ENCODE measurements at places on chromosomes 2 and 18.

DNA sequence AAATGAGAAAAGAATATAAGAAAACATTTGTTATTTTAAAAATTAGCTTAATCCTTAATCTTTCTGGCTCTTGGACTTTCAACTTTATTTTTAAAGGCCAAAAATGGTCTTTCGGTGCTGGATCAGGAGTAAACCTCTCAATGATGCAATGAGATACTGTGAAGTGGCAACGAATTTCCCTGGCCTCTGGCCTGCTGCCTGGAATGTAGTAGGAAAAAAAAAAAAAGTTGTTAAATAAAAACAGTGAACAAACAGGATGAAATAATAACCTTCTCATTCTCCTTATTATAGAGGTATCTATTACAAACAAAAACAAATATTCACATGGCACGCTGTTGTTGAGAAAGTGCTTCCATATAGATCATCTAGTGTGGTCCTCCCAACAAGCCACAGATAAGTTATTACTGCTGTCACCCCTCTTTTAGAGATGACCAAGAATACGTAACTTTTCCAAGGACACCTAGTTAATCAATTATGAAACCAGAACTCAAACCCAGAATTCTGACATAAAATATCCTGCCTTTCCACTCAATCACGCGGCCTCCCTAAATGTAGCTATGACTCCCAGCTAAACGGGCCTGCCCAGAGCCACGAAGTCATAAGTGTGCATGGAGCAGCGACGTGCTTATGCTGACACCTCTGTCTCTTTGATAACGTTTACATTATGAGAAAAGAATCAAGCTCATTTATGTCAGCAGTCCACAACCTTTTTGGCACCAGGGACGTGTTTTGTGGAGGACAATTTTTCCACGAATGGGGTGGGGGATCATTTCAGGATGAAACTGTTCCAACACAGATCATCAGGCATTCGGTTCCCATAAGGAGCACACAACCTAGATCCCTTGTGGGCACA is 170.9 kb downstream of the BCL2 start:
- no peak for DNase-seq

GRCh38 chr18:57128220-57128932 is 18.5 kb upstream of the BOD1L2 start:
- DNase-seq: no peak

DNA sequence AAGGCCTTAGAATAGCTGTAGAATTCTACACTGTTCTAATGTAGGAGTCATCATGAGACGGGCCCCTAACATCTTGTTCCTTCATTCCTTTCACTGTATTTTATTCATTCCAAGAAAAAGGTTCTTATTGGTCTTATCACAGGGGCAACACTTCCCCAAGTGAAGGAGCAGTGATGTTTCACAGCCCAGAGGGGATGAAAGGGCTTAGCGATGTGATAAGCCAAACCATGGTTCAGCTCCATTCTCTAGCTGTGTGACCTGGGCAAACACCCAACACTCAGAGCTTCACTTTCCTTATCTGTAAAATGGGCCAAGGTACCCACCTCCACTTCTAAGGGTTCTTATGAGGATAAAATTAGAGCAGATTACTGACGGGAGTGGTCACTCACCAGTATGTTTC is 25.4 kb upstream of the HS6ST1 start:
- DNase-seq: no peak

DNA sequence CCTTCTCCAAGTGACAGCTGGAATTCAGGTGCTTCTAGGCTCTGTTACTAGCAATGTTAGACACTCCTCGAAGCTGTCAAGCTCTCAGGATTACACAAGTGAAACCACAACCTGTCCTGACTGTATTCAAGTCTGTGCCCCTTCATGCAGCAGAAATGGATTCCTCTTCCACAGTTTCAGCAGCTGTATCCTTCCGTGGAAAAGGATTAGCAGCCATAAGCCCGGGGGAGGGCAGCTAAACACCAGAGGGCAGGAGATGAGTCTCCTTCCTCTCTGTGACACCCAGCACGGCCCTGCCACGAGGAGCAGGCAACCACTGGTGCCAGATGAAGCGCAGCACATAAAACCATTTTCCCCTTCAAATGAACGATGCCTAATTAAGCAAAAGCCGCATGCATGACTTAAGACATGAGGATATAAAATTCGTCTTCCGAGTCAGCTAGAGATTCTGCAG is 1.2 kb downstream of the ST3GAL5 start:
- DNase-seq: peak; percentile 64

DNA sequence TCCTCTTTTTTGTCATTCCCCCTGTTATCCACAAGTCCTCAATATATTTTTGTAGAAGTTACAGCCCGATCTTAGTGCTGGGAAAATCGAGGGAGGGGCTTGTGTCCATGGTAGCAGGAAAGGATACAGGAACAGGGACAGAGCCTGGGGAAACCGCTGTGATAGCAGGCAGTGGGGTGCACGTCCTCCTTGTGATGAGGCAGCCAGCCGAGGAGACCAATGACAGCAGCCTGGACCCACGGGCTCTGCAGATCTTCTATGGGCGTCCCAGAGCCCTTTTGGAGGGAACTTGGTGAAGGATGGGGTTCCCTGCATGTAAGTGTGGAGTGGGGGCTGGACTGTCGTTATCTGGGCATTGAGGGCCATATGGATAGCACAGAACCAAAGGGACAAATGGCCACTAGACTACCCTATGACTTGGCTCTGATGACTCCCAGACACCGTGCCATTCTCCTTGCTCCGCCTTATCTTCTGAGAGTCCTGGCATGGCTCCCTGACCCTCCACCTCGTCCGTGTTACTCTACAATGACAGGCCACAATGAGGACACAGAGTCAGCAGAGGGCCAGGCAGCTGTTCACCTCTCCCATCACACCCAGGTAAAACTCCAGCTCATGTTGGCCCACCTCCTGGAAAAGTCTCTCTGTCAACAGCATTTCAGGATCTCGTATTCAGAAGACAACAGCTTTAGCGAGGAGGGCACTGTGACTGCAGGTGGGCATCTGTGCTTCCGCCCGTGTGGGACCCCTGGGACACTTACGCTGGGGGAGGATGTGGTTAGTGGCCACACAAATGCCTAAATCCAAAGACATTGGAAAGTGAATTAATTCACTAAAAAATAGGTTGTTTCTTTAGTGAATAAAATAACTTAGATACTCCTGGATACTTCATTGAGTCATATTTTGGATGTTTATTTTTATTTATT is 100.1 kb downstream of the VAPA start:
- no peak for DNase-seq

DNA sequence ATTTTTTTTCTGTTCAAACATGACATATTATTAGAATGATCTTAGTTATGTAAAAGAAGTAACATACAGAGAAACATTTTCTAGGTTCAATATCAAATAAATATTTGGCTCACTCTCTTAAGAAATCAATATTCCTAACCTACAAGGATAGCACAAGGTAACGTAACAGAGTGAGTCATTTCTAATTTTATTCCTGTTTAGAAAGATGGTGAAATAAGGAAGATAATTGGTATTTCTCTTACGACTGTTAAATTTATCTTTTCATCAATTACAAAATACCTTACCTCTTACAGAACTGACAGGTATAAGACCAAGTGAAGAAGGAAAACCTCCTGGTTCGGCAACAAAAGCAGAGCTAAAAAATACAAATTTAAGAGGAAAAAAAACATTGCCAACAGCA is 45.1 kb downstream of the PRELID3A start:
- no peak for DNase-seq

DNA sequence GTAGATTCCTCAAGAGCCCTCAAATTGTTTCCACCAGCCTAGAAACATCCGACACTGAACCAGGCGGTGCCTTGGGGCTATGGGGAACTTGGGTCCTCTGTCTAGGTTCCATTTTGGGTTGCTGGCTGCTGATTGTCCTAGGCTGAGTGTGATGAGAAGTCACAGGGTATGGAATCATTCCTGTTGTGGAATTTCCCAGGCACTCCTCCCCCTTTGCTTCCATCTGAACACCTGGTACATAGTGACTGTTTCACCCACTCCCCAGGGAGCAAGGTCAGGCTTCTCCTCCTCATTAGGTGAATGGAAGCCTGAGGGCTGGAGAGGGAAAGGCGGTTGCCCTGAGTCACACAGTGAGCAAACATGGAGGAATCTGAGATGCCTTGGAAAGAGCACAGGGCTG is 4.5 kb downstream of the KIF3C start:
- peak; percentile 80 for DNase-seq

GRCh38 chr18:45962866-45963265 is 4.3 kb downstream of the EPG5 start:
- DNase-seq: peak; percentile 90

DNA sequence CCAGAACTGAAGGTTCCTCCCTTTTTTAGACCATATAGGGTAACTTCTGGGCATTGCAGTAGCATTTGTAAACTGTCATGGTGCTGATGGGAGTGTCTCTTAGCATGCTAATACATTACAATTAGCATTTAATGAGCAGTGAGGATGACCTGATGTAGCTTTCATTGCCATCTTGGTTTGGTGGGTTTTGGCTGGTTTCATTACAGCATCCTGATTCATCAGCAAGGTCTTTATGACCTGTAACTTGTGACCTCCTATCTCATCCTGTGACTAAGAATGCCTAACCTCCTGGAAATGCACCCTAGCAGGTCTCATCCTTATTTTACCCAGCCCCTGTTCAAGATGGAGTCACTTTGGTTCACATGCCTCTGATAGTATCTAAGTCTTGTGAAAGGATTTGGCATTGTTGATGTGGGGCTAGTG is 159.0 kb downstream of the TMX3 start:
- peak; percentile 36 for DNase-seq

GRCh38 chr2:146870691-146871090 is 974.1 kb upstream of the ACVR2A start:
- DNase-seq: no peak

DNA sequence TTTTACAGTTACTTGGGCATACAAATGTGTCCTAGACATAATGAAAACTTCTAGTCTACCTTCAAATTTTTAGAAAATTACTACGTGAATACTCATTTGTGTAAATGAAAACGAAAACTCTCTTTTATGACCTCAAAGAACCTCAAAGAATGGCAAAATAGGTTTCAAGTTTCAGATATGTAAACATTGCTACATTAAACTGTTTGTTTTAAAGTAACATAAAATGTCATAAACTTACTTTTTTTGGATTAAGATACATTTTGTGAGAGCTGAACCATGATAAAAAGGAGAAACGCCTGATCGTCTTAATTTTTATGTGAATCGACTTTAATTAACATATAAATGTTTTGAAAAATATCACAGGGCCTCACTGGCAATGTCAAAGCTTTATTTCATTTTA is 91.4 kb downstream of the PPP1R1C start:
- no peak for DNase-seq

- peak; percentile 40 for DNase-seq
Observed at GRCh38 chr2:228987441-228988155, 283.5 kb downstream of the PID1 start.

DNA sequence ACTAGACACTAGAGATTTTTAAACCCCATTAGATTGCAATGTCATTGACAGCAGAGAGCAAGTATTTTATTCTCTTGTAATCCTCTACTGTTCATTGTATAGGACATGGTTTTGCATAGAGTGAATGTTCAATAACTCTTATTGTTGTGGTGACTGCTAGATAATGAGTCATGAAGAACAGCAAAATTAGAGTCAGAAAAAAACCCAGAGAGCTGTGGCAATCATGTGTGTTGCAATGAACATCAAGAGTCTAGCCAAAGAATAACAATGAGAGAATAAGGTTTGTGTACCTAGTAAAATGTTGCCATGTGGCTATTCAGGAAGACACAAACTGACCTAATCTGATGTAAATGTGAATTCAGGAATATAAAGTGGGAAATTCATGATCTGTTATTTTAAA is 684.0 kb downstream of the DSC3 start:
- DNase-seq: peak; percentile 5

GRCh38 chr2:115684345-115684744 is 1241.9 kb downstream of the DPP10 start:
- no peak for DNase-seq

DNA sequence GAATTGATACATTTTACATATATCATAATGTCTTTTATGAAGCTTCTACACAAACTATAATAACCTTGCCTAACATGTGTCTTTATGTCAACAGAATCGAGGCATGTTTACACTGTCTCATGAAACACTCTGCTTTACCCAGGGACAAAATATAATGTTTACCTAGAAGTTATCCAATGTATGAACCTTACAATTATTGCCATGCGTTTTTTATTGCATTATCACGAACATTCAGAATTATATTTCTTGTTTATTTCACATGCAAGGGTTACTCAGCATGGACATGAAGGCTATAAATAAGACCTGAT is 19.8 kb downstream of the LONRF2 start:
- no peak for DNase-seq

- DNase-seq: no peak
Observed at GRCh38 chr2:100993294-100993693, 8.8 kb upstream of the RPL31 start.

DNA sequence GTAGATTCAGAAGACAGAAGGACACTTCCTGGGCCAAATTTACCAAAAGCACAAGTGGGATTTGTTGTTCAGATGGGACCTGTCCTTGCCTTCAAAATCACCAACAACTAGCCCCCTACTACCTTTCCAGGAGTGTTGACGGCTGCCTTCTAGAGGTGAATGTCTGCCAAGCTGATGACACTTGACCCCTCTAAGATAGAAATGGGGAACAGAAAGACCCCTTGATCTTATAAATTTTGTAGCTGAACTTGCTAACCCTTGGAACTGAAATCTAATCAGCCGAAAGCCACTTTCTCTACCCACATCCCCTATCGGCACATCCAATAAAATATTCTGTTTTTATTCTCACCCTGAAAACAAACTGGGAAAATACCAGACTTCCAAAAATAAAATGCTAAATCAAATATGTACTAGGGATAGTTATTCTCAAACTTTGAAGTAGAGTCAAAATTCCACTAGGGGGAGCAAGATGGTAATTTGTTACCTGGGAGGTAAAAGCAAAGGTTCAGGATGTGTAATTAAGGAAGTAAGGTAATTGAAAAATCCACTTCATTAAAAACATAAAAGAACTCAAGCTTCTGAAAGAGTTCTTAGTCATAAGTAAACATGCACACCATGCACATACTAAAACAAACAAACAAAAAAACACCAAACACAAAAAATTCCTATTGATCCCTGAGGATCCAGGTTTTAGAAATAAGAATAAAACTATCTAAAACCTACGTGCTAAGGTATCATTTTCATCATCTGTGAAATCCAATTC is 119.2 kb downstream of the ANKRD44 start:
- no peak for DNase-seq

DNA sequence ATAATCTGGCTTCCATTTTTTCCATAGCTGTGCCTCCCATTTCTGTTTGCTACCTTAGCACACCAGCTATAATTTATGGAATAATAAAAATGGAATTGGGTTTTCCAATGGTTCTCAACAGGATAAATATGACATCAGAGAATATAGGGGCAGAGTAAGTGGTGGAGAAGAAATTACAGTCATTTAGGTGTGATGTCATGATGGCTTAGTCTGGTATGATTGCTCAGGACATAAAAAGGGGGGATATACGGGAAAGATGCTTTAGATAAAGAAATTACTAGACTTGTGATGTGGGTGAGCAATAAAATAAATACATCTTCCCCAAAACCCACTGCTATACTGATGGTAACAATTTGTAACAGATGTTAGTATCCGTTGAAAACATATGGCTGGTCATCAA is 21.6 kb upstream of the KIF5C start:
- DNase-seq: no peak

GRCh38 chr2:101199251-101199791 is 48.1 kb upstream of the TBC1D8 start:
- no peak for DNase-seq

- DNase-seq: no peak
Observed at GRCh38 chr2:163592954-163593622, 142.7 kb downstream of the FIGN start.

- DNase-seq: no peak
Observed at GRCh38 chr18:22900558-22901238, 32.4 kb upstream of the RBBP8 start.
